ENCODE measurements at places on chromosomes 4 and X. TPM values are rescaled to one million over a fixed set of nuclear protein-coding genes. Genes with fewer than 3 reads are reported as not detected.

DNA sequence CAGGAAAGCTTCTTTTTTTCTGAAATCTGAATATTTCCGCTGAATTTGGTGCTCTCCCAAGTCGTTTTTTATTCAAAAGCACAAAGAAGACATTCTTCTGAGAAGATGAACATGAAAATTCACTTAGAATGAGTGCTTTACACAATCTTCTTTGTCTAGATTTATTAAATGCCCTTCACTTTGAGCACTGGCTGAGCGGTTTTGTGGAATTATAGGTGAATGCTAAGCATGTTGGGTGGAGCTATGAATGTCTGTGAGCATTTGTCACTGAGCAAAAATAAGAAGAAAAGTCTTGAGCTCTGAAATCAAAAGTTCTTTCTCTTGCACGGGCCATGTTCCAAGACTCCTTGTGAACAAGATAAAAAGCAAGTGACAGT is 13.1 kb downstream of the GASK1B start:
- no peak for DNase-seq

Gene SPANXN3
- not detected for total RNA-seq

Gene HEPH
- 48.7 TPM for total RNA-seq

DNA sequence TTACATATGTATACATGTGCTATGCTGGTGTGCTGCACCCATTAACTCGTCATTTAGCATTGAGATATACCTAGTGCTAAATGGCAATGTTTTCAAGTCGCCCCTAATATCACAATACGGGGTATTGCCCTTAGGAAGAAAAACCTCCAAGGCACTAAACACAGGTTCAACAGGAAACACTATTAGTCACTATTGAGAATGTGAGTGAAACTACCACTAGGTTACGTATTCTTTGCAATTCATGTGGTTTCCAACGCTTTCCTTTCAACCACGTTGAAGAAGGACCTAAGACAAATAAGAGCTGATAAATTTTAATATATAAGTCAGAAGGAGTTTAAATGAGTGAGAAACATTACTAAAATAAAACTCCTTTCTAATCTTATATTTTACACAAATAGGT is 134.7 kb upstream of the SPANXN4 start:
- no peak for DNase-seq

All from stomach (tissue), 19 donors.